Occipital lobe (tissue), 3 donors: ENCODE measurements at places on chromosomes 5 and 9.

DNA sequence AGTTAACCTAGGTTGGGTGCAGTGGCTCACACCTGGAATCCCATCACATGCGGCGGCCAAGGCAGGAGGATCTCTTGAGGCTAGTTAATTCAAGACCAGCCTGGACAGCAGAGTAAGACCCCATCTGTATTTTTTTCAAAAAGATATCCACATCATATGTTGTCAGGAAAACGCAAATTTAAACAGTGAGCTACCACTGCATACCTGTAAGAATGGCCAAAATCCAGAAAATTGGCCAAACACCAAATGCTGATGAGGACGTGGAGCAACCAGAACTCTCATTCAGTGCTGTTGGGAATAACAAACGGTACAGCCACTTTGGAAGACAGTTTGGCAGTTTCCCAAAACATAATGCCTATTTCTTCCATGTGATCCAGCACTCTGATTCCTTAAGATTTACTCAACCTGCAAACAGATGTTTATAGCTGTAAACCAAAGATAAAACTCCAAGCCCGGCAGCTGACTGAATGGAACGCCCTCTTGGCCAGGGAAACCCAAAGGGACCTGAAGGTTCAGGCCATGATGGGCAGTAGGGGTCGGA is 12.4 kb downstream of the CEL start:
- no peak for DNase-seq

GRCh38 chr5:66757834-66758371 is 161.7 kb downstream of the MAST4 start:
- DNase-seq: no peak

- DNase-seq: no peak
Measured at GRCh38 chr9:136634904-136635303, 27.8 kb upstream of the EGFL7 start.

DNA sequence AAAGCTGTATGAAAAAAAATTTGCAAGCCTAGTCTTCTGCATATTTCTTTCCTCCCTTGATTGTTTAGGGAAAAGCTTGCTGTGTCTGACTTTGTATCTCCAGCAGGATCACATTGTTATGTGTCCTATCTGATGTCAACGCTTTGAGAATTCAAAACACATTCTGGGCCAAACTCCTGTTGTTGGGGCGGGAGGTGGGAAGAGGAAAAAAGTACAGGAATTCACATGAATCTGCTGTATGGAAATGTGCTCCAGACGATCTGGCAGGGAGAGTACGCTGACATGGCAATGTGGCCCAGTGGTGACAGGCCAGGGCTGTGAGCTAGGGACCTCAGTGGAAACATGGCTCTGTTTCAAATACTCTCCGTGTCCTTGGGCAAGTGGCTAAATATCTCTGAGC is 87.4 kb upstream of the GNA14 start:
- peak; percentile 34 for DNase-seq
